ENCODE measurements at places on chromosomes 7 and 10.

GRCh38 chr10:32038777-32039176, 17.4 kb downstream of the KIF5B start:
- no peak for DNase-seq

GRCh38 chr10:71661779-71662336, 57.7 kb downstream of the C10orf105 start:
- no peak for DNase-seq

GRCh38 chr10:101507828-101508227, 80.2 kb downstream of the POLL start:
- no peak for DNase-seq

DNA sequence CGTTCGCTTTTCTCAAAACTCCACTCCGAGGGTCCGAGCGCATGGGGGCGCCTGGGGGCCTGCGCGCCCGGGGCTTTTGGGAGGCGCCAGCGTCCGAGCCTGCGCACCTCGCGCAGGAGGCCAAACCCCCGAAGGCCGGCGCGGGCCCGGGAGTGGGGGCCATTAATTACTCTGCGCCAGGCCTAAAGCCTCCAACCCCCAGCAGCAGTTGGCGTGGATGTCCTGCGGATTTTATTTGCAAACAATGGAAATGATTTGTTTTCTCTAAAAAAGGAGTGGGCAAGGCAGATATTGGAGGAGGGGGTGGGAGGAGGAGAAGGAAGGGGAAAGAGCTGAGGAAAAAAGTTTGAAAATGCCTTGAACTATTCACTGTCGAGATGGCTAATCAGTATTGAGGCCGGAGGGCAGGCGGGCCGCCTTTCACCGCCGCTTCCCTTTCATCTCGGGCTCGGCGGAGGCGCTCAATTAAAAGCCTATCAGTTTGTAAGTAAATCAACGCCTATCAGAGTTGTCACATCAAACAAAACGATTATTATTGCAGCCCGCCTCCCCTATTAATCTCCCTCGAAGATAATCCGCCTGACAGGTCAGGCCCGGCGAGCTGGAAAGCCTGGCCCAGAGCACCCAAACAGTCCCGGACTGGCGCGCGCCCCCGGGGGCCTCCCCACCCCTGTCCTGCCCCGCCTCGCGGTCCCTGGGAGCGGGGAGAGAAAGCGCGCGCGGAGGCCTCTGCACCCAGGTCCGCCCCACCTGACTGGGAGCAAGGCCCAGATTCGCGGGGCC, 3.4 kb upstream of the ZNF503 start:
- no peak for DNase-seq

DNA sequence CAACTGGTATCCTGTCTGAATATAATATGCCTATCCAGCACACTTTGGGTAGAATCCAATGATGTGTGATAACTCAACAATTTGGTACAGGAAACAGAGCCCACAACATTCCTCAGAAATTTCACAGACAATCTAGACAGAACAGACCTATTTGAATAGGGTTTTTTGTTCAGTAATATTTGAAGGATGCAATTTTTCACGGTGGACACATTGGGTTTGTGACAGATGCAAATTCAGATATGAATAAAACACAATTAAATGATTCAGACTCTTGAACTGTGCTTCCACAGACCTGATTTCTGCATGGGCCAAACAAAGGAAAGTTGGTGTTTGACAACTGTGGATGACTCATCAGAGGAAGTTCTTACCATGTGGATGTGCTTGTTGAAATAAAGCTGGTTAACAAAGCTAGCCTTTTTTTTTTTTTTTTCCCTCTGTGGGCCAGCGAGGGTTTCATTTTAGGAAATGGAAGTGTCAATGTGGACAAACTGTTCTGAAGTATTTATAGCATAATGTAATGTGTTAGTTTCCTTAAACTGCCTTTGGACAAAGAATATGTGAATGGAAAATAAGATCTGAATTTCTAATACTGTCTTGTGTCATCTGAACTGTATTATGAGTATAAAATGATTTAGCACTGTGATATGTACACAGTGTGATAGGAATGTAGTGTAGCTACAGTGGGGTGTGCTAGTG, 43.2 kb upstream of the FAM133B start:
- no peak for DNase-seq

- no peak for DNase-seq
Observed at GRCh38 chr10:109920016-109920415, 3.3 kb downstream of the XPNPEP1 start.

All from cortex of kidney (tissue), 1 donor.